ENCODE measurements at places on chromosomes 1 and 21.

GRCh38 chr1:76302711-76303339 is 228.3 kb downstream of the ST6GALNAC3 start:
- no peak for DNase-seq

DNA sequence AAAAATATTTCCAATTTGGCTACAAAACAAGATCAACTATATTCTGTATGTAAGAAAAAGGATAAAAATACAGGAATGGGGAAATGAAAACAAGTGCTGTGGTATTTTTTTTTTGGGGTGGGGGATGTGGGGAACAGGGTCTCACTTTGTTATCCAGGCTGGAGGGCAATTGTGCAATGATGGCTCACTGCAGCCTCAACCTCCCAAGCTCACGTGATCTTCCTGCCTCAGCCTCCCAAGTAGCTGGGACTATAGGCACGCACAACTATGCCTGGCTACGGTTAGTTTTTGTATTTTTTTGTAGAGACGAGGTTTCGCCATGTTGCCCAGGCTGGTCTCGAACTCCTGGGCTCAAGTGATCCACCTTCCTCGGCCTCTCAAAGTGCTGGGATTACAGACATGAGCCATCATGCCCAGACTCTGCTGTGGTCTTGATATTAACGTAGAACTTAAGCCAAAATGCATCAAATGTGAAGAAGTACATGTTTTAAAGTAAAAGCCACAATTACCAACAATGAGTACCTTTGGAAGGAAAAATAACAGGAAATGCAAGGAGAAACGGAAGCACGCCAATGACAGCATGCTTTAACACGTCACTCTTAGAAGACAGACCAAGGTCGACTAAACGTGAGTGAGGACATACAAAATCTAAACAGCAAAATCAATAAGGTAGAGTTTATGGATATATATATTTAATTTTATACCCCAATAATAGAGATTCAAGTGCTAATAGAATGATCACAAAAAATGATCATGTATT is 8.8 kb upstream of the ABCB10 start:
- DNase-seq = no peak

GRCh38 chr1:40638097-40639036 is 27.1 kb downstream of the RIMS3 start:
- DNase-seq = no peak

DNA sequence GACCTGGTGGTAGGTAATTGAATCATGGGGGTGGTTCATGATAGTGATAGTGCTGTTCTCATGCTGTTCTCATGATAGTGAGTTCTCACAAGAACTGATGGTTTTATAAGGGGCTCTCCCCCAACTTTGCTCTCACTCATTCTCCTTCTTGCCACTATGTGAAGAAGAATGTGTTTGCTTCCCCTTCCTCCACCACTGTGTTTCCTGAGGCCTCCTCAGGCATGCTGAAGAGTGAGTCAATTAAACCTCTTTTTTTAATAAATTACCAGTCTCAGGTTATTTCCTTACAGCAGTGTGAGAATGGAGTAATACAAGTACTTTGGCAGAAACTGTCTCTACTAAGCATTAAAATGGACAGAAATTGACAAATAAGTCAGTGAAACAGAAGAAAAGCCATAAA is 21.6 kb downstream of the RAB3GAP2 start:
- no peak for DNase-seq

- peak; percentile 67 for DNase-seq
Measured at GRCh38 chr1:225467193-225468020, 39.6 kb upstream of the LBR start.

- no peak for DNase-seq
Measured at GRCh38 chr1:54120018-54120697, 32.6 kb downstream of the CDCP2 start.

DNA sequence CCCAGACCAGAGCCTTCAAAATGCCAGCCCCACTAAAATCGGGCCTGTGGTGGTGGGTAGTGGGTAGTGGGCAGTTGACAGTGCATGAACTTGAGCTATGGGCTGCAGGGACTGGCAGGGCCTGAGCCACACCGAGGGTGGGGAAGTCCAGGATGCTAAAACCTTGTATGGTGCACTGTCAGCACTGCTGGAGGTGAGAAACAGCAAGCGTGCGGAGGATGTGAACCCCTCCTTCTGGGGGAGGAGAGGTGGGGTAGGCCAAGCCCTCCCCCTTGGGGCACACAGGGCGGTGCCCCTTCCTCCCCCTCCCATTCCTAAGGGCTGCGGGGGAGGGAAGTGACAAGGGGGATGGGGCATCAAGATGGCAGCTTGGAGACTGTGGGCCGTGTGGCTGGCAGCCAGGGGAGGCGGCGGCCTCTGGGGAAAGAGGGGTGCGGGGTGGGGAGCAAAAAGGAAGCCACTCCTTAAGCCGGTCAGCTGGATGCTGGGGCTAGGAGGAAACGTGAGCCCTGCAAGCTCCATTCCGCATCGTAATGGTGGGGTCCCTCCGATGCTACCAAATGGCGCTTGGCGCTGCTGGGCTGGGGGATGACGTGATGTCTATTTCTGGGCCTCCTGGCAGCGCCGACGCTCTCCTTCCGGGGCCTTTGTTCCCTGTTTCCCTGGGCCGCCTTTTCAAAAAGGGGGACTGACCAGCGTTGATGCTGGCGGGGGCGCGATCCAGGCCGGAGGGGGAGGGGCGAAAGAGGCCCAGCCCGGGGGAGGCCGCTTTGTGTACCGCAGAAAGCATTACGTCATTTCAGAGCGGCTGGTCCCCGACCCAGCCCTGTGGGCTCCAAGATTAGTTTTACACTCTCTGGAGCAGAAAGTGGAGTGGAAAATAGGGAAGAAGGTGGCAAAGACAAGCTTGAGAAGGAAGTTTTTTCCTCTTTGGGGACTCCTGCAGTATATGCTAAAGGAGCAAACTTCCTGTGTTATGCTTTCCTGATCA is 809 bp downstream of the SYT11 start:
- peak; percentile 45 for DNase-seq

Measured in colonic mucosa (tissue), 4 donors.